ENCODE measurements at places on chromosomes 7 and 10.

DNA sequence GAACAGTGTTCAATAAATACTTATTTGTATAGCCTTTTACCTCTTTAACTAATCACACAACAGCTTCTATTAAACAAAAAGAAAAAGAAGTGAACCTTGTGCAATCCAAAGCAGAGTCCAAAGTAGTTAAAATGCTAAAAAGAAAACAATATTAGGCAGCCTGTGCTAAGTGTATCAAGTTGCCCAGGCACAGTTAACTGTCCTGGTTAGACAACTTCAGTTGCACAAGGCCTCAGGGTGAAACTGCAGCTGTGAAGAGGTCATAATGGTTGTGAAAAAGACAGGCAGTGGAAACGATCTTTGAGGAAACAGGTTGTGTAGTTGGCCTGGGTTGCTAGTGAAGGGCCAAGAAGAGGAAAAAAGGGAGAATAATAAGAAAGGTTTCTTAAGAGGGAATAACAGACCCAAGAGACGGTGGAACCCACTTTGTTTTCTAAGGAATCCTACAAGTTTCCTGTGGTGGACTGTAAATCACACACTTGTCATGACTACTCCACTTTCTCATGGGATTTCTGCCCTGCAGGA lies 6.0 kb upstream of the CROT start:
- no peak for DNase-seq

GRCh38 chr7:116499168-116500077 lies at the start of gene CAV2:
CAV2 (plus strand) TSS chr7:116499738; CDS start chr7:116499782, 44 bp downstream.
- peak; percentile 22 for DNase-seq

DNA sequence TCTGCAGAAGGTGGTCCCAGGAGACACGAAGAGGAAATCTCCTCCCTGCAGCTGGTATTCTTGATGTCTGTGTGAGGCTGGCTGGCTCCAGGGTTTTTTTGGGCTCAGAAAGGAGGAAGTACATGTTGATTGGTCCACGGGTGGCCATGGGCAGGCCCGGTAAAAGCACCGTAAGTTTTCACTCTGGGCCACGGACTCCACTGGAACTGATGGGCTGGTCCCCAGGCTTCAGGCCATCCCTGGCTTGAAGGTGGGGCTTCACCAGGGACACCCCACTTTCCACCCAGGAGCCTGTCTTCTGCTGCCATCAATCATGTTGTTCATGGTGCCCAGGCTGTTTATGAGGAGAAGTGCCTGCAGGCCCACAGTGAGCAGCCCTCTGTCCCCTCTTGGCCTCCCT lies 736.8 kb downstream of the PCDH15 start:
- DNase-seq = no peak

DNA sequence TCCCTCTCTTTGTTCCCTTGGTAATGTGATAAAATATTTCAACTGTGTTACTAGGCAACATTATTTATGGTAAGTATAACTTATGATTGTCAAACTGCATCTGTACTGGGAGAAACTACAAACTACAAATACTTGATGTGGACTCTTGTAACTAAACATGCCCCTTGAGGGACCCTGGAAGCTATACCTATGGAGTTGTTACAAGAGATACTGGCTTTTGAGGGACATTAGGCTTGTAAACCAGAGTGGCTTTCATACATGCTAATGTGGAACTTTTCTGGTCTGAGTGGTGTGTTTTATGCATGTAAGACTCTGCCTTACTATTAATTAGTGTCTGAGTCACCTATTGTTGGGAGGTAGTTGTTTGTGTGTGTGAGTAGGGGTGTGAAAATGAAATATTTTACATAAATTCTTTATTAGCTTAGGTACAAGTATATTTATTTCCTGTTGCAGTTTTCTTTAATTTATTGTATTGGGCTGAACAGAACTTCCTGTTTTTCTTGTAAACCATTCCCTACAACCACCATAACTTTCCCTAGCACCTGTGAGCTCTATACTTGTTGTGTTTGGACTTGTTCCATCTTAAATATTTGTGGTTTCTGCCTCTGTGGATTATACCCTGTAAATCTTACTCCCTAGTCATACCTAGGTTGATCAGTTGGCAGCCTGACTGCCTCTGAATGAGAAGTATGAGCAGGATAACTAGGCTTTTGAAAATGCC lies 49.8 kb downstream of the STK31 start:
- no peak for DNase-seq

DNA sequence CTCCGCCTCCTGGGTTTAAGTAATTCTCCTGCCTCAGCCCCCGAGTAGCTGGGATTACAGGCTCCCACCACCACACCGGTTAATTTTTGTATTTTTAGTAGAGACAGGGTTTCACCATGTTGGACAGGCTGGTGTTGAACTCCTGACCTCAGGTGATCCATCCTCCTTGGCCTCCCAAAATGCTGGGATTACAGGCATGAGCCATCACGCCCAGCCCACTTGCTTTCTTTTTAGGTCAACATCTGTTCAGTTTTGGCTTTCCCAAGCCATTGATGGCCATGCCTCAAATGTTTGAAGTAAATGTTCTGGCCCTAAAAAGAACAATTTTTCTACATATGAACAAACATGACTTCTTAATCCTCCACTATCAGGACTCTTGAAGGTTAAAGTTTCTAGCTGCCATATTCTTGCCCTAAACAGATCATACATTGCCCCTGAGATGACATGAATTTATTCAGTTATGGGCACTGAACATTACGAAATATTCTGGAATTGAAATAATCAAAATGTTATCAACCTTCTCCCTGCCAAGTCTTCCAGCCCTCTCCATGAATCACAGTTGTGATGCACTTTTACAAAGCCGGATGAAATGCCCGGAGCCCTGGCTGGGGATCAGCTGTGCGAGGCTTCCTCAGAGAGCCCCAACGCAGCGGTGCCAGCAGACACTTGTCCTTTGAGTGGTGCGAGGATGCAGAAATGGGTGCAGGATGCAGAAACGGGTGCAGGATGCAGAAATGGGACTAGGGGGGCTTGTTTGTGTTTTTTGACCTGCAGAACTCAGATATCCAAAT lies 2.9 kb downstream of the MRLN start:
- DNase-seq = no peak

DNA sequence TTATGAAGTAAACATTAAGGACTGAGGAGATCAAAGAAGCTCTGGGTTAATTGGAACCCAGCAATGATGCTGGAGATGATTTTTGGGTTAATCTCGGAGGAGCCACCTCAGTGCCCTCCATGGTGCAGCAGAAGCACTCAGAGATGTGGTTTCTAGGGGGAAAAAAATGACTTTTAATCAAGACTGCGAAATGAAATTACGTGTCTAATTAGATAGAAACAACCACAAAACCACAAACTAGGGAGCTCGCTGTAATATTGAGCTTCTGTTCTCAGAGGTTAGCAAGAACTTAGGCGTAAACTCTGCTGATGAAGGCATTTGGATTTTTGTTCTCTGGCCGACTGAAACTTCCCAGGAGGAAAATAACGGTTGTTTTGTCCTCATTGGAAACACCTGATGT lies 319.0 kb downstream of the GRID1 start:
- no peak for DNase-seq

DNA sequence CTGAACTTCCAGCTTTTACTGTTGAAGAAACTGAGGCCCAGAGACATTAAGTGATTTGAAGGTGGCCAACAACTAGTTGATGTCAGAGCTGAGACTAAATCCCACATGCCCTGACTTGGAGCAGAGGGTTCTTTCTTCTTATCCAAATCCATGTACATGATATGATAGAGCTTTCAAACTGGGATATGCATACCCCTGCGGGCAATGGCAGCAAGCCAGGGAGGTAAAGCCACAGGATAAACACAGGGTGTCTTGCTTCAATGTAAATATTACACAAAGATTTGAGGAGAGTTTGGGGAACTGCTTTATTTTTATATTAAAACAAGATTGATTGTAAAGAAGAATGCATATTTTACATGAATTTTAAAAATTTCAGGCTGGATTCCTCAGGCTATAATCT lies 2.3 kb upstream of the LRRC72 start:
- DNase-seq = no peak

- DNase-seq = no peak
These were observed 31.9 kb upstream of the CBLL1 start for GRCh38 chr7:107712025-107712424.

DNA sequence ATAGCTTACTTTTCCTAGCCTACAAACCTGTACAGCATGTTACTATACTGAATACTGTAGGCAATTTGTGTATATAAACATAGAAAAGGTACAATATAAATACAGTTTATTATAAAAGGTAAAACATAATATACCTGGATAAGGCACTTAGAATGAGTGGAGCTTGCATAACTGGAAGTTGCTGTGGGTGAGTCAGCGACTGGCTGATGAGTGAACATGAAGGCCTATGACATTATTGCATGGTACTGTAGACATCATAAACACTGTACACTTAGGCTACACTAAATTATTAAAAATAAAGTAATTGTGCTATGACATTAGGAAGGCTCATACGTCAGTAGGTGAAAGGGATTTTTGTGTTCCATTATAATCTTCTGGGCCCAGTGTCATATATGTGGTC lies 228.8 kb downstream of the HDAC9 start:
- no peak for DNase-seq

DNA sequence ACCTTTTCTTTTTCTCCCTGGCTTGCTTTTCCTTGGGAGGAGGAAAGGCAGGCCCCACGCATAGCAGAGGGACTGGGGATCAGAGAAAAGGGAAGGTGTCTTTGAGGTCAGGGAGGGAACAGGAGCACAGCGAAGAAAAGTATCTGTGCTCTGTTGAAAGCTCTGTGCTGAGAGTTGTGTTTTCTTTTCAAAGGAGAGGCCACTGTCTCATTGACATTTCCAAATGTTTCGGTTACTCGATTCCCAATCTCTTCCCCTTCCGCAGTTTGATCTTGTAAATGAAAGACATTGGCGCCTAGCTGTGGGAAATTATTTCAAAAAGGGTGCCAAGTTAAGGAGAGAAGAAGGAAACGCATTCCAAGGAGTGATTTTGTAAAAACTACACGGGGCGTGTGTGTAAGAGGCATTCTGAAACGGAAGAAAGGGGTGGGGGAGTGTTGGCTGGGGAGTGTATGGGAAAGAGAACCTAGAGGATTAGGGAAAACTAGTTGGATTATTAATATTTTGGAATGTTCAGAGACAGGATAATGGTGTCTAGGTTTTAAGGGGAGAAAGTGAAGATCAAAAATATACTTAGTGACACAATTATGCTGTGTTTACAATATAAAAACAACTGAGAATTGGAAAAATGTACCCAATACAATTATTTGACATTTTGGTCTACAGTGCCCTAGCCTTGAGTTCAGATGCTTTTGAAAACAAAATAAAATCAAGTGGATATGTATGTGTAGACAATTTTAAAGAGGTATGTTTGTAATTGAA lies 708 bp downstream of the KLHDC10 start:
- no peak for DNase-seq

- no peak for DNase-seq
These were observed 52.7 kb upstream of the VIPR2 start for GRCh38 chr7:159197066-159197975.

- DNase-seq = no peak
These were observed 3.3 kb downstream of the EPHA1 start for GRCh38 chr7:143405173-143406001.

DNA sequence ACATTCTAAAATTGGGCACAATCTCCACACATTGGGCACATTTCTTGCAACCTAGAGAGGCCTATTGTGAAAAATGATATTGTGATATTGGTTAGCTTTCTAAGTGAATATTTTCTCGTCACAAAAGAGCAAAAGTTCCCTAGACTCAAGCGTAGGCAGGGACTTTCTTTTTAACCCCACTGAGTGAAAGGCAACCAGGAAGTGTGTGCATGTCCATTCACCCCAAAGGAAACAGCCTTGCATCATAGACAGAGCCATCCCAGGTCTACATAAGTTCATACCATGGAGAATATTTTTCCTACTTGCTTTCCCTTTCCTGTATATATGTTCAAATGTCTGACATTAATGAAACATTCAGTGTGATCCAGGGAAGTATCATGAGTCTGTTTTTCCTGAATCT lies 84.2 kb upstream of the AGBL3 start:
- DNase-seq = no peak

GRCh38 chr10:8235253-8236027 lies 181.0 kb downstream of the GATA3 start:
- no peak for DNase-seq

- no peak for DNase-seq
These were observed 202.3 kb downstream of the GRID1 start for GRCh38 chr10:86164174-86164774.

DNA sequence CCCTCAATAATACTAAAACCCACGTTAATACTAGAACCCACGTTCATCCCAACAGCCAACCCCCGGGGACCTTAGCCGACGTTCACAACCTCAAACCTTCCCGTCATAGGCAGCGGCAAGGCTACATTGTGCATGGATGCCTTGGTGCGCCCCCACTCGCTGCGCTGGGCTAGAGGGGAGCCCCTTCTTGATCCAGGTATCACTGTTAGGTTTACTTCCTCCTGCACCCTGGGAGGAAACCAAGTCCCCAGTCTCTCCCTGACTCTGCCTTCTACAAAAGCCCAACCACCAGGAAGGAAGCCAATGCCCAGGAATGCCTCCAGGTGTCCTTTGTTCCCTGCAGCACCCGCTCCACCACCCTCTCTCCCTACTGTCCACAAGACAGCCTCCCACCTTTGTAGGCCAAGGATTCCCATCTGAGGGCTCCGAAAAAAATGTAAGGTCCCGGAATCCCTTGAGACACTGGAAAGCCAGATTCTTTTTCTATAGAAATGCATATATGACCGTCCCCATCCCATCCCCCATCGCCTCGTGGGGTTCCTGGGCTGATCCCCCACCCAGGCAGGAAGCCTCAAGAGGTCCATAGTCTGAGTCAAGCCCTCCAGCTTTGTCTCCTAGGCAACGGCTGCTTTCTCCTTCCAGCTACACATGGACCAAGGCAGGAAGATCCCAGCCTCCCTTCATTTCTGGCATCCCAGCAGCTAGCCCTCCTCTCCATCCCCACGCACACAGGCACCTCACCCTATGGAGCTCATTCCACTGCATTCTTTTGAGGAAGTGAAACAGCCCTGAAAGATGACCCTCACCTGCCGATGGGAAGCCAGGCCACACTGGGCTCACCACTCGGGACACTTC lies 25.2 kb downstream of the CTBP2 start:
- DNase-seq = no peak

DNA sequence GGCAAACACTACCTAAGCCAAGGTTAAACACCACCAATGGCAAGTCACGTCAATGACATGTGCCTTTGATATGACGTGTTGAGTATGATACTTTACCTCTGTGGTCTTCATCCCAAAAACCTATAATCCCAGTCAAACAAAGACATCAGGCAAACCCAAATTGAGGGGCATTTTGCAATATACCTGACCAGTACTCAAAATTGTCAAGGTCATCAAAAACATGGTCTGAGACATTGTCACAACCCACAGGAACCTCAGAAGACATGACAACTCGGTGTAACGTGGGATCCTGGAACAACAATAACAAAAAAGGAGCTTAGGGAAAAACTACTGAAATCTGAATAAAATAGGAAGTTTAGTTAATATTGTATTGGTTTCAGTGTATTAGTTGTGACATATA lies 7.2 kb downstream of the FAM237B start:
- DNase-seq = no peak

Data from posterior cingulate gyrus (tissue), 11 donors.